ENCODE measurements at places on chromosomes 7 and 10. TPM values are rescaled to one million over a fixed set of nuclear protein-coding genes. Genes with fewer than 3 reads are reported as not detected.

MKX gene
- 1.7 TPM for total RNA-seq

DNA sequence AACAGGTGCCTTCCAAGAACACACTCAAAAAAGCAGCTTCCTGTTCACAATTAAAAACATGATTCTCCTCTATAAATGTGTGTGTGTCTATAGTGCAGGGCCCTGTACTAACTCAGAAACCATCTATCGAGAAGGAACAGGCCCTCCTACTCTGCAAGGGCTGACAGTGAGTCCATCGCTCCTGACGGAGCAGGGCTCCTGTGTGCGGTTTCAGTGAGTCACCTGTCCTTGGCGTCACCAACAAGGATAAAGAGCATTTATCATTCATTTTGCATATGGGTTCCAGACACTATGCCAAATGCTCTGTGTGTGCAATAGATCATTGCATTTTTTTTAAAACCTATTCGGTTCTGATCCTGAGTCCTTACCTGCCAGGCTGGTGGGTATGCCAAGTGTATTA, 63.7 kb downstream of the TACC2 start:
- no peak for DNase-seq

GRCh38 chr10:71472912-71473311, 76.2 kb downstream of the CDH23 start:
- no peak for DNase-seq

LLCFC1 gene
- not detected for total RNA-seq

DNA sequence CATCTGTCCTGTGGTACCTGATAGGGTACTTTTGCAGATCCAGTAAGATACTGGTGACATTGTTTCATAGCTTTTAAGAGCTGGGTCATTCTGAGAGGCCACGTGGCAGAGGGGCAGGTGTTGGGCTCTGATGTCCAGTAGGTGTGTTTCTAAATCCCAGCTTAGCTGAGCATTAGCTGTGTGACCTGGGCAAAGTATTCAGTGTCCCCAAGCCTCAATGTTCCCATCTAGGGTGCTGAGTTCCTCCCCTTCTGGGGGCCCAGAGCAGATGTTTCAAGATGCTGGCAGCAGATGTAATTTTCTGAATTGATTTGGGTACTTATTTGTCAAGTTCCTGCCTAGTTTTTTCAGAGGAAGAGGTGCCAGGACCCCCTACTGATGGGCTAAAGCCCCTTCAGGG, 52.9 kb downstream of the NEURL1 start:
- no peak for DNase-seq

DNA sequence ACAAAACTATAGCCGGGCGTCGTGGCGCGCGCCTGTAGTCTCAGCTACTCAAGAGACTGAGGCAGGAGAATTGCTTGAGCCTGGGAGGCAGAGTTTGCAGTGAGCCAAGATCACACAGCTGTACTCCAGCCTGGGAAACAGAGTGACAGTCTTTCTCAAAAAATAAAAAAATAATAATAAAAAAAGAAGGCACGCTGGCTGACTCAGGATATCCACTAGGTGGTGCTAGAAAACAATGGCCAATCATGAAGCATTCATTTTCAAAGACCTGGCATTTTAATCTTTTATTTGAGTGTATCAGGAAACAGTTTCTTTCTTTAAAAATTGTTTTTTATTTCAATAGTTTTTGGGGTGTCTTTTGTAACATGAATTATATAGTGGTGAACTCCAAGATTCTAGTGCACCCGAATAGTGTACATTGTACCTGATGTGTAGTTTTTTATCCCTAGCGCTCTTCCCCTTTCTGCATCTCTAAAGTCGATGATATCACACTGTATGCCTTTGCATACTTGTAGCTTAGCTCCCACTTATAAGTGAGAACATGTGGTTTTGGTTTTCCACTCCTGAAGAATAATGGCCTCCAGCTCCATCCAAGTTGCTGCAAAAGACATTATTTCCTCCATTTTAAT, 88.6 kb downstream of the LYZL1 start:
- DNase-seq = no peak

- DNase-seq = no peak
Observed at GRCh38 chr7:3267966-3268690, 32.9 kb upstream of the SDK1 start.

Data from omental fat pad (tissue), 4 donors.